ENCODE measurements at places on chromosomes 4 and X. TPM values are rescaled to one million over a fixed set of nuclear protein-coding genes. Genes with fewer than 3 reads are reported as not detected.

Gene PPP1R3F
- 8.0 TPM for total RNA-seq

Gene MAGEB2
- not detected for total RNA-seq

Gene UGT2B15
- total RNA-seq = not detected

Gene CYBB
- total RNA-seq = not detected

Gene RASGEF1B
- 2.4 TPM for total RNA-seq

Gene FGFBP1
- not detected for total RNA-seq

Gene NXF2
- total RNA-seq = not detected

Gene RNF150
- not detected for total RNA-seq

Gene ZNF674
- total RNA-seq = 3.2 TPM

Gene SPACA5
- total RNA-seq = not detected

Gene SLC49A3
- 0.37 TPM for total RNA-seq

Gene C4orf33
- total RNA-seq = 22.0 TPM

Gene FAAH2
- not detected for total RNA-seq

Gene ZNF711
- 0.10 TPM for total RNA-seq

Gene PABPC1L2A
- not detected for total RNA-seq

Gene NONO
- total RNA-seq = 478 TPM

Gene ADH7
- total RNA-seq = not detected

Gene ADH1C
- total RNA-seq = not detected

Gene KIAA1210
- not detected for total RNA-seq

Gene TSPAN7
- total RNA-seq = not detected

Gene MAGEA2
- not detected for total RNA-seq

Gene CTAG1A
- not detected for total RNA-seq

Gene FGA
- total RNA-seq = not detected

Gene MPP1
- total RNA-seq = 69.4 TPM

Gene GDPD2
- total RNA-seq = 0.34 TPM

Gene CFAP99
- total RNA-seq = not detected

Gene SHROOM3
- not detected for total RNA-seq

Gene FAM133A
- not detected for total RNA-seq

Gene CT45A2
- total RNA-seq = not detected

Gene NLGN4X
- not detected for total RNA-seq

Gene FABP2
- total RNA-seq = not detected
